Adrenal gland (tissue), 19 donors: ENCODE measurements at places on chromosomes 5 and 9. TPM values are rescaled to one million over a fixed set of nuclear protein-coding genes. Genes with fewer than 3 reads are reported as not detected.

- H3K4me3 ChIP-seq, result no peak overlapping the region
- no peaks in the 10 kb centered on the region for H3K27me3 ChIP-seq
- peak; percentile 16 for DNase-seq
- no peaks in the 10 kb centered on the region for H3K4me1 ChIP-seq
These were observed 51.5 kb upstream of the SH3PXD2B start for GRCh38 chr5:172505845-172506244.

DNA sequence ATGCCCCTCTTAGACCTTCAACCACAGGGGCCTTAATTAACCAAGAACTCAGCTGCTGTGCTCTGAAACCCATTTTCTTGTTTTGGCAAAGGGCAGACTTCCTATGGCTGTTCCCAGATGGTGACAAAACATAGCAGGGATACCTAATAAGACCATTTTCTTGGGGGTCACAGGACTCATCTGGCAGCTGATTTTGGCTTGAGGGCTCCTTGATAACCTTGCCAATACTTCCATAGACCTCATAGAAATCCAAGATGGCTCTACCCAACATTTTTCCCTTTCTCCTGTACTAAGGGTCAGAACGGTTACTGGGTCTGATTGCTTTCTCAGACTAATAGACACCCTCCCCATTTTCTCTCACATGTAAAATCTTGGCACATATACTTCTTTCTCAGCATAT lies 757.7 kb upstream of the SEMA6A start:
- DNase-seq, result no peak
- H3K27ac ChIP-seq, result no peak overlapping the region
- H3K4me3 ChIP-seq, result no peak overlapping the region
- no peaks in the 10 kb centered on the region for H3K4me1 ChIP-seq
- no peaks in the 10 kb centered on the region for H3K27me3 ChIP-seq

DNA sequence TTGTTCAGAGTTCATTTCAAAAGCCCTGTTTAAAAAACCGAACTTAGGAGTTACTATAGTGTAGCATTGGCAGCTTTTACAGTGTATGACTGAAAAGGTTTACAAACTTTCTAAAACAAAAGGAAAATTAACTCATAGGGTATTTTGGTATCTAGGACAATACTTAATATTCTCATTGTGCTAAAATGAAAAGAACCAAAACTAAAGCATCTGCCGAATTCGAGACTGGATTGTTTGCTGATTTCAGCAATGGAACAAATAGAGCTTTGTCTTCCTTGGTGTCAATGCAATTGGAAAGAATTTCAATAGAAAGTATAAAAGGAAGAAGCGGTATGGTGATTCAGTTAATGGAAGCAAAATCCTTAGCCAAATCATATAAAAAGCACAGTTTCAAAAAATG lies 254.1 kb downstream of the SLF1 start:
- H3K4me3 ChIP-seq, result no peak overlapping the region
- H3K27ac ChIP-seq, result no peak overlapping the region
- H3K27me3 ChIP-seq, result no peaks in the 10 kb centered on the region
- H3K4me1 ChIP-seq, result no peaks in the 10 kb centered on the region
- no peaks in the 10 kb centered on the region for H3K36me3 ChIP-seq

DNA sequence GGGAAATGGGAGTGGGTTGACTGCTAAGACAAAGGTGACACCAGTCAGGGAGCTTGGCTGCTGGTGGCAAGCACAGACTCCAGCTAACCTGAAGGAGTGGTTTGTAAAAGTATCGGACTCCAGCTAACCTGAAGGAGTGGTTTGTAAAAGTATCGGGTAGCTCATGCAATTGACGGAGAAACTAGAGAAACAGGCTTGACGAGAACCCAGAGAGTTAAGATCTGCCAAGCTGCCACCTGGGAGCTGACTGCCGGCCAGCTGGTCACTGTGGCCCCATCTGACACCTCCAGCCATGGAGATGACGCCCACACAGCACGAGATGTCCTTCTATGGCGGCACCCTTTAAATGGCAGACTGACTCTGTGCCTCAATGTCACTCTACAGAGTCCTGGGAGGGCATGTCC lies 28.3 kb upstream of the CRB2 start:
- H3K27ac ChIP-seq, result no peak overlapping the region
- H3K36me3 ChIP-seq, result no peaks in the 10 kb centered on the region
- H3K4me3 ChIP-seq, result no peak overlapping the region
- H3K27me3 ChIP-seq, result no peaks in the 10 kb centered on the region
- no peaks in the 10 kb centered on the region for H3K4me1 ChIP-seq

DNA sequence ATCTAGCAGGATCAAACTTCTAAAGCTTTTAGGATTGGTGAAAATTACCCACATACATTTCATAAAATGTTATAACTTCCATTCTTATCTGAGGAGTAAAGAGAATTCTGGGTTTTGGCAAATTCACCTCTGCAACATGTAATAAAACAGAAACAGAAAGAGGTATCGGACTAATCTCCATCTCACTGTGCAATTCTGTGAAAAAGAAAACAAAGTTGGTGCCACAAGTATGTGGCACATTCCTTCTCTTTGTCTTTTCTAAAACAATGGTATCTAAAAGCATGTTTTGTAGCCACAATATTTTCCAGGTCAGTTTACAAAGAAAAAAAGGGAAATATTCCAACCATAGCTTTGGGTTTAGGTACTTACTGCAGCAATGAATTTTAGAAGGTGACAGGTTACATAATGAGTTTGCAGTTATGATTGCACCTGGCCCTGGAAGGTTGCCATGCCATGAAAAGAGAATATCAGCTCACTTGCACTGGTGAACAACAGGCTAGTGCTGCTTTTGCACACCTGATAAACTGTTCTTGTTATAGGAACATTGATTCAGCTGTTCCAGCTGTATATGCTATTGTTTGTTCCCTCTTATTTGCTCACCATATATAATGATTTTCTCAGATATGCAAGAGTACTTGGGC lies 491.3 kb upstream of the MEF2C start:
- DNase-seq, result no peak
- H3K4me3 ChIP-seq, result no peak overlapping the region
- no peak overlapping the region for H3K27ac ChIP-seq
- no peaks in the 10 kb centered on the region for H3K36me3 ChIP-seq

- H3K4me3 ChIP-seq, result no peak overlapping the region
- no peak overlapping the region for H3K27ac ChIP-seq
- no peaks in the 10 kb centered on the region for H3K36me3 ChIP-seq
- no peak for DNase-seq
- H3K4me1 ChIP-seq, result peaks cover 10% of the 10 kb centered on the region
- no peaks in the 10 kb centered on the region for H3K27me3 ChIP-seq
These were observed 200.4 kb downstream of the FBXL7 start for GRCh38 chr5:15700373-15700772.

The VAV2 gene
- total RNA-seq, result 23.6 TPM

The PCDHB10 gene
- 0.90 TPM for total RNA-seq

The PIP5K1B gene
- total RNA-seq, result 7.2 TPM
